NCI-H774 (cell line): ENCODE measurements at places on chromosomes 1 and 21.
A peak's percentile ranks its signal among the peaks of the same experiment; 100 is the strongest.

- DNase-seq: no peak
Measured at GRCh38 chr1:3430820-3431219, 23.6 kb upstream of the ARHGEF16 start.

GRCh38 chr1:206940588-206940936, 5.7 kb downstream of the PIGR start:
- no peak for DNase-seq

- DNase-seq: no peak
Measured at GRCh38 chr1:234875328-234875952, 253.2 kb downstream of the TOMM20 start.

DNA sequence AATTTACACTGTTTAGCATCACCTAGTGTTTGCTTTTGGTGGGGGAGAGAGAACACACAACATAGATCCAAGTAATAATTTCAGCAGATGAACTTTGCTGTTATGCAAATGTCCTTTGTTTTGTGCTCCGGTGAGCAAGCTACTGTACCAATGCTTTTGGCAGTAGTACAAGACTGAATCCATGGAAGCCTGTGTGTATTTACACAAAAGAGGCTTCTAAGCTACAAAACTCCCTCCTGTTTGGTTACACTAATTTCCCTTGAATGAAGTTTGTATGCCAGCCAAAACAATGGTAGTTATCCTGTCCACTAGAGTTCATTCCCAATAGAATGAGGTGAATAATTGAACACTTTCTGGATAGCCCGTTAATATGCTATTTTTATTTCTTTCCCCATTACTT, 320.5 kb downstream of the KCTD3 start:
- DNase-seq: peak; percentile 79

DNA sequence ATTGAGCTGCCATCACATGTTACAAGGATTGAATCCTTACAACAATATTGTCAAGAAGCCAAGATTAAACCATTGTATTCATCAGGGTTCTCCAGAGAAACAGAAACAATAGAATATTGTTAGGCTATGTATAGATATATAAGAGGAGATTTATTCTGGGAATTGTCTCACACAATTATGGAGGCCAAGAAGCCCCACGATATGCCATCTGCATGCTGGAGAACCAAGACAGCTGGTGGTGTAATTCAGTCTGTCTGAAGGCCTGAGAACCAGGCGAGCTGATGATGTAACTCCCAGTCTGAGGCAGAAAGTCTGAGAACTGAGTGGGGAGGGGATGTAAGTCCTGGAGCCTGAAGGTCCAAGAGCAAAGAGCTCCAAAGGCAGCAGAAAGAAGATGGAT, 14.5 kb upstream of the TTF2 start:
- no peak for DNase-seq

DNA sequence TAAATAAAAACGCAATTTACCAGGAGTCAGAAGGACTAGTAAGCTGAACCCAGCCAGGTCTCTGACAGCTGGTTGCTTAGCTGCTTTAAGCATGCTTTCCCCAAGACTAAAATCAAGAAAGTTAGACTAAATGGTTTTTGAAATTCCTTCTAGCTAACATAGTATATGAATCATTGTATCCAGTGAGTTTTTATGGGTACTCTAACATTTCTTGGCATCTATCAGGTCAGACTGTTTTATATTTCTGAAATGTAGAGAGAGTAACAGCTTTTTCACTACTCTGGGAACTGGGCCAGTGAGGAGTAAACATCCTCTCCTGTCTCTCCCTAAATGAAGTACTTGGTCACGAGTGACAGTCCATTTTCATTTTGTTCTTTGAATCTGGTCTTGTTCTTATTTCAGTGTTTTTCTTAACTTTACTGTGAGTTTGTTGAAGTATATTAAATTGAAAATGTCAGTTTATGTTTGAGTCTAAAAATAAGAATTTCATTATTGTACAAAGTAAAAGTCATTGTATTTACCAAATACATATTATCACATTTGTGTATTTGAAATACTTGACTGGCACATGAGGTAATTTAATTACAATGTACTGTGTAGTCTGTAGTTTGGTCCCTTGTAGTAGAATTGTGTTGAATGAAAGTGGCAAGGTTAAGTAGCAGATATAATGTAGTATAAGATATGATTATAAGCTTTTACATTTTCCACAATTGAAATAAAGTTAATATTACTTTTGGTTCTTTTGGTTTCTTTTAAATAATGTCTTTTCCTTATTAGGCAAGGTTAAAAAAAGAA, 47.6 kb downstream of the PKN2 start:
- DNase-seq: peak; percentile 31

DNA sequence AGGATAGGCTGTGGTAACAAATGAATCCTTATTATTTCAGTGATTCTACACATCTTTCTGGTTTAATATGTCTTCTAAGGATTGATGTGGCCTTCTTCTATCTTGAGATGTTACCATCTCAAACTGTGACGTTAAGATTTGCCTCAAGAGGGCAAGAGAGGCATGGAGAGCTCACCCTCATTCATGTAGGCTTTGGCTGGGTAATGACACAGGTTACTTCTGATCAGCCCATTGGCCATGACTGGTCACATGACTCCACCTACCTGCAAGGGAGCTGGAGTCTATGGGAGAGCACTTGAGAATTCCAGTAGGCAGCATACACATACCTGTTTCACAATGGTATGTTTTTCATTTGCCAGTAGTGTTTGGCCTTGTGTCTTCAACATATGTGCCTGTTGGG, 30.0 kb downstream of the CACHD1 start:
- DNase-seq: no peak

GRCh38 chr1:89608984-89609725, 23.8 kb upstream of the LRRC8C start:
- no peak for DNase-seq

GRCh38 chr21:41622831-41623548, 115.0 kb upstream of the TMPRSS2 start:
- no peak for DNase-seq

GRCh38 chr1:214017191-214017982, 29.6 kb downstream of the PROX1 start:
- no peak for DNase-seq

- DNase-seq: no peak
Measured at GRCh38 chr1:30423570-30423969, 299.8 kb downstream of the MATN1 start.

GRCh38 chr1:53276153-53276901, 38.0 kb upstream of the MAGOH start:
- DNase-seq: no peak

- DNase-seq: no peak
Measured at GRCh38 chr21:45598109-45598508, 45.4 kb upstream of the PCBP3 start.

DNA sequence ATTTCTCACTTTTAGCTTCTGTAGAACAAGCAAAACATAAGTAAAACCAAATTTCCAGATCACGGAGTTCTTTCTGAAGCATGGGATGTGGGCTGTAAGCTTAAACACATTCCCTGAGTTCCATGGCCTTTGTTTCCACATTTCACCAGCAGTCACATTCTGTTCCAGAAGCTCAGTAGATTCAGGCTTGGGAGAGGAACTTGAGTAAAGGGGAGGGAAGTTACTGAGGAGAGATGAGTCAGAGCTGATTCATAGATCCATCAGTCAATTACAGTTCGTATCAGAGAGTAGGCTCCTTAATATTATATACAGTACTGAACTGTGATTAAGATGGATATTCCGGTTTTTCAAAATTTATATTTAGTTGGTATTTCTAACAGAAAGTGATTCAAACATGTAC, 614.3 kb downstream of the NCAM2 start:
- DNase-seq: no peak

DNA sequence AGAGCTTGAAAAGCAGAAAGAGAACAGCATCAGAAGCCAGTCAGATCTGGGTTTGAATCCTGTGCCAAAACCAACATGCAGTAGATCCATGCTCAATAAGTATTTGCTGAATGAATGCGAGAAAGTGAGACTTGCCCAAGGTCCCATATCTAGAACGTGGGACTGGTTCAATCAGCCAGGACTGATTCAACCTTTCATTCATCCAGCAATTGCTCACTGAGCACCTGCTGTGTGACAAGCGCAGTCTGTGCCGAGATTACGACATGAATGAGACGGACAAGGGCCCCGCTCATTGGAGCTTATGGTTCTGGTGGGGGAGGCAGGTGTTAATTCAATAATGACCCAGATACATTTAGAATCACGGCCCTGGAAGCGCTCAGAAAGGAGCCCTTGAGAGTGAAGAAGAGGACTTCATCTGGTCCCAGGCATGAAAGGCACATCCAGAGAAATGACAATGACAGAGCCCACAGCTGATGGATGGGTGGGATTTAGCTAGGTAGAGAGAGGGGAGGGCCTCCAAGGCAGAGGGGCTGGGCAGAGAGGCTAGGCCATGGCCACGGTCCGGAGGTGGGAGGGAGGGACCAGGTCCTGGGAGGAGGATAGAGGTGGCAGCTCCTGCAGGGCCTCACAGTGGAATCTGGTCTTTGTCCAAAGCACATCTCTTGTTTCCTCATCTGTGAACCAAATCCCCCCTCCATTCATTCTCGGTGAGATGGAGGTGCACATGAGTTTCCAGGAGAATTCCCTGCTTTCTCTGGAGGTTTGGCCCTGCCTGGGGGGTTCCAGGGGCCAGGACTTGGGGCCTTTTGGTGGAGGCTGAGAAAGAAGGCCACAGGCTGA, 4.2 kb upstream of the FAM131C start:
- no peak for DNase-seq

DNA sequence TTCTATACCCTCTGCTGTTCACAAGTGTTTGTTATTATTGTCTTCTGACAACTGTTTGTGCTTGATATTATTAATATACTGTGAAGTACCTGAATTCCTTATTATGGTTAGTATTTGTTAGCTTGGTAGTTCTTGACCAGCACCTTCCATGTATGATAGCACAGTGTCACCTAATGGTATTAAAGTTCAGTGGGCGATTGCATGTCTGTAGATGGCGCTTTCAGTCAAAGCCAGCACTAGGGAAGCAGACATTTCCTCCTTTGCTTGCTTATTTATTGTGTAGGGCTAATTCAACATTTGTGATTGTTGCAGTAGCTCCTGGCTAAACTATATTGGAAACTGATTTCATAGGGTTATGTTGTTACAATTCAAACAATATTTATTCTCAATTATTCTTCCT, 218.0 kb downstream of the ZP4 start:
- DNase-seq: no peak

GRCh38 chr1:234091876-234092275, 187.4 kb downstream of the SLC35F3 start:
- no peak for DNase-seq

DNA sequence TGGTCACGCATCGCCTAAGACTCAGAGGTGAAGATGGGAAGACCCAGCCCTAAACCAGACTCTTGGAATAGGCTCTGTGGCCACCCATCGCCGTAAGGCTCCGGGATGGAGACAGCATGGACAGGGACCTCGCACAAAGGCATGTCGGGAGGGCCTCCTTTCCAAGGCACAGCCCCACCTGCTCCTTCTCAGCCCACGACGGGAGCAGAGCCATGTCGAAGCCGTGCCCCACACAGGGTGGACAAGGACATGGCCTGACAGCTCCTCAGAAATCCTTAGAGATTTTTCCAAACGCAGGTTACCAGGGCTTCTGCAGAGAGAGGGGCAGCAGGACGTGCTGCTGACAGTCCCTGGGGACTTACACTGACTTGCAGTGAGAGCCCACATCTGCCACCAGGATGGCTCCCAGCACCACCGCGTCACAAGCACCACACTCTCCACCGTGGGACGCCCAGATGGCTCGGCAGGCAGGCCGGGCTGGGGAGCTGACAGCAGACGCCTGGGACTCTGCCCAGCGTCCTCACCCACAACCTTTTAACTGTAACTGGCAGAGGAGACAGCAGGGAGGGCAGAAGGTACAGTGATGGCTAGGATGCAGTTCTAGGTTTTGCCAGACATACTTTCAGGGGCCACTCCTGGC, 12.0 kb downstream of the SSU72 start:
- no peak for DNase-seq

- DNase-seq: no peak
Measured at GRCh38 chr1:160346958-160347357, 3.8 kb downstream of the NCSTN start.

GRCh38 chr1:82268826-82269225, 468.1 kb downstream of the ADGRL2 start:
- no peak for DNase-seq

DNA sequence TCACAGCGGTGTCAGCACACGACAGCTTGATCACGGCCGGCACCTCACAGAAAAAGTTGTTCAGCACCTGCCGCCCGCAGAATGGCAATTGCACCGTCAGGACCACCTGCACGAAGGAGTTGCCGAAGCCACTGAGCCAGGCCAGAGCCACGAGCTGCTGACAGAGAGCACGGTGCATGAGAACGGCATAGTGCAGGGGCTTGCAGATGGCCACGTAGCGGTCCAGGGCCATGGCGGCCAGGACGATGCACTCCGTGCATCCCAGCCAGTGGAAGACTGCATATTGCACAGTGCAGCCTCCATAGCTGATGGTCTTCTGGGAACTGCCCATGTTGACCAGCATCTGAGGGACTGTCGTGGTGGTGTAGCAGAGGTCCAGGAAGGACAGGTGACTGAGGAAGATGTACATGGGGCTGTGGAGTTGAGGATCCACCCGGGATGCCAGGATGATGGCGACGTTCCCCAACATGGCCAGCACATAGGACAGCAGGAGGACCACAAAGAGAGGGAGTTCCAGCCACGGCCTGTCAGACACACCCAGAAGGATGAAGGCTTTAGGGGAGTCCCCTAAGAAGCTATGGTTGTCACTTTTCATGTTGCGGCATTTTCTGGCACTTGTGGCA, 6.4 kb downstream of the OR2B11 start:
- no peak for DNase-seq

DNA sequence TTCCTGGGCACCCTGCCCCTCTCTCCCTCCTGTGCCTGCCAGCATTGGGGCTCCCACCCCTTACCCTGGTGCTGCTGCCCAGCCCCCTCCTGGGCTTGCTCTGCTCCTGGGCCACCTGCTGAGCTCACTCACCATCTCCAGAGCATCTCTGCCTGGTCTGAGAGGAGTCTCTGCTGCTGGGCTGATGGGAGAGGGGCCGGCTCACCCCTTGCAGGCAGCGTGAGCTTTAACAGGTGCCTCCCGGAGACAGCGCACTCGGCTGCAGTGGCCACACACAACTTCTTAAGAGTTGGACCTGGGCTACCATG, 721.7 kb downstream of the MATN1 start:
- DNase-seq: no peak

GRCh38 chr1:170789063-170789462, 125.1 kb downstream of the PRRX1 start:
- no peak for DNase-seq

- DNase-seq: no peak
Measured at GRCh38 chr1:29237852-29238619, 1.7 kb downstream of the PTPRU start.
